ENCODE measurements at places on chromosomes 2 and 18.

- DNase-seq = no peak
Measured at GRCh38 chr18:79975043-79975442, 10.6 kb downstream of the HSBP1L1 start.

DNA sequence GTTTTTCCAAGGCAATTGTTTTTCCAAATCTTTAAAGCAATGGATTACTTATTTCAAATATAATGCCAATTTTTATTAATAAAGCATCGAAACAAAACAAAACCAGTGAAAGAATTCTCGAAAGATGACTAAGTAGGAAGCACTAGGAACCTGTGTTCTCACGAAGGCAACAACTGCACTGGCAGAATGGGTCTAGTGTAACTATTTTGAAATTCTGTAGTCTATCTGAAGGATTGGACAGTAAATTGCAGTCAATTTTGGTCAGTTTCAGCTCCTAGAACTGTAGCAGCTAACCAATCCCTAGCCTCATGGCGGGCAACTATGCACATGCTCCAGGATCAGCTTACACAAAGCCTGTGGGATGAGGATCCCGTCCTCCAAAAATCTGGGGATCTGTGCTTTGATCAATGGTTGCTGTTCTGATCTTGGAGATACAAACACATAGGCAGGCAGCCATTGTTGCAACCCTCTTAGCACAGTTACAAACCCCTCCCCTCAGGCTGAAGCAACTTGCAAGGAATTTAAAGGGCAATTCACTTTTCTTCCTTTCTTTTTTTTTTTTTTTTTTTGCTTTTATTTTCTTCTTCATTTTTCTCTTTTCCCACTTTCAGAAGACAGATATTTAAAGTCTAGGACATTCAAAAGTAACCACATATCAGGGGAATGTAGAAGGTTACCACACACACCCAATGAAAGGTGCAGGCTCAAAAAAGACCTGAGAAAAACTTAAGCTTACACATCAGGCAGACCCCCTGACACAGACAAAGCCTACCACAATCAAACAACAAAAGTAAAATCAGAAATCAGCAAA, 147.6 kb downstream of the THADA start:
- DNase-seq = no peak

DNA sequence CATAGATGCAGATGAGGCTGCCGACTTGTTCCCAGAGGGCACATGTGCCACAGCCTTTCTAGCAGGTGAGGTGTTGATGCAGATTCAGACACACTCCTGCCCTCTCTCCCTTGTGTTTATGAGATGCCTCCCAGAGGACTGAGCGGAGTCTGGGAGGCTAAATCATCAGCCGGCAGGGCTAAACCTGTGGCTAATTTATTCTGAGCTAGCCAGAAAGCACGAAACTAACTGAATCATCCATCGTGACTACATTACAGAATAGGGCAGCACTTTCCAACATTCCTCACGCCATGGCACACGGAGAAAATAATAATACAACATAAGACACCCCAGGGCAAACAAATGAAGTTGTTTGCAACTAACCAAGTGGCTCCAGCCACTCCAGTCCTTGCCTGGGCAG, 101.7 kb upstream of the FZD7 start:
- no peak for DNase-seq

GRCh38 chr2:237774811-237775553, 23.6 kb upstream of the RBM44 start:
- peak; percentile 9 for DNase-seq

GRCh38 chr2:146666340-146666739, 1178.5 kb upstream of the ACVR2A start:
- DNase-seq = no peak
